ENCODE measurements at places on chromosomes 13 and 19. TPM values are rescaled to one million over a fixed set of nuclear protein-coding genes. Genes with fewer than 3 reads are reported as not detected.
A peak's percentile ranks its signal among the peaks of the same experiment; 100 is the strongest.

FPR3 gene
- not detected for total RNA-seq

ZNF681 gene
- total RNA-seq, result 1.2 TPM

SHISA7 gene
- total RNA-seq, result not detected

- DNase-seq, result no peak
Observed at GRCh38 chr13:97658556-97658955, 224.6 kb downstream of the RAP2A start.

GRCh38 chr13:99191900-99192399, 8.7 kb upstream of the UBAC2 start:
- peak; percentile 4 for DNase-seq

CASP14 gene
- total RNA-seq, result not detected

DNA sequence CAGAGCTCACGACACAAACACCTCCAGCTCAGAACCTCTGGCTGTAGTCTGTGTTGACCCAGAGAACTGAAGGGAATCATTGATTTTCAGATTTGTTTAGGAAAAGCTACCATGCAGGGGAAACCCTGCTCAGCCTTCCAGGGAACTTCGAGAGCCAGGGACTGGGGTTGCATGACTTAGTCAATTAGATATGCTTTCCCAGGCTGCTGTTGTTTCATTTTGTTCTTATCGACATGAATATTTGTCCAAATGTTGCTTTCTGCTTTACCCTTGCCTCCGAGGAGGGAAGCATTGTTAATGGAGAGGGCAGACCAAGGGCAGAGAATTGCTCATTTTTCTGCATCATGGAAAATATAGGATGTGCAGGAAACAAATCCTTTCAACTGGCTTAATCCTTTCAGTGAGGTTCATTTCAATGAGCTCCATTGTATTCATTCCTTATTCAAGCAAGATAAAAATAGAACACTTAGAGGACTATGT, 82.5 kb downstream of the KLF5 start:
- DNase-seq, result no peak

DNA sequence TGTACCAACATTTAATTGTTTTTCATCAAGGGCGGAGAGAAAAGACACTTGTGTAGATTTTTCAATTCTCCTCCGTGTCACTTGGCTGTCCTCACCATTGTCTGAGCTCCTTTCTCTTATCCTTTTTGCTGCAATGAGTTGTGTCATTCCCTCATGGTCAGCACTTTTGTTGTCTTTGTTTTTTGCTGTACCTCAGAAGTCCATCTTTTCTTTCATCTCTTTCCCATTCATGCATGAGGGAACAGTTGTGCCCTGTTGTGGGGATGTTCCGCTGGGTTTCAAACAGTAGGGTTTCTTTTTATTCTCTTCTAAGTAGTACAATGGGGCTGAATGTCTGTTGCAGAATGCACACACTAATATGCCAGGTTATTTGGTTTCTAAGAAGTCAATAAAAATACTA, 222.6 kb downstream of the TM9SF2 start:
- no peak for DNase-seq

MUC16 gene
- not detected for total RNA-seq

CDC42EP5 gene
- total RNA-seq, result 45.9 TPM

- DNase-seq, result peak; percentile 78
Observed at GRCh38 chr19:55160128-55160985, 2.8 kb upstream of the TNNI3 start.

CYP2A7 gene
- not detected for total RNA-seq

GRCh38 chr13:37457612-37458011, 141.0 kb downstream of the POSTN start:
- DNase-seq, result peak; percentile 20

FREM2 gene
- not detected for total RNA-seq

DNA sequence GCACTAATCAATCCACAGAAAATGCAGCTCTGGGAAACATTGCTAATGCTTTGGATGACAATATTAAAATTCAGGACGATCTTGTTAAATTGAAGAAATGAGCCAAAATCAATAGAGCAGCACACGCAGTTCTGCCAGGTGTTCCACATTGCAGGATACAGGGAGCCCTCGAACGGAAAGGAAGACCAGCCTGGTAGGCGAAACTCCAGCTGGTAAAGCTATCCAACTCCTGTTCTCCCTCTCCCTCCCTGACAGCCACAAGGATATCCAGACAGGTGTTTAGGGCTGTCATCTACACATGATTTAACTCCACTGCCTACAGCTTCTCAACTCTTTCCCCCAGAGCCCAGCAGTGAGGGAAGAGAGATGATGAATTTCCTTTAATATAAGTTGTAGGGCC, 67.7 kb downstream of the EPSTI1 start:
- DNase-seq, result no peak

TTYH1 gene
- not detected for total RNA-seq

GRCh38 chr13:68982961-68983619, 1124.5 kb upstream of the ATXN8OS start:
- no peak for DNase-seq

- peak; percentile 40 for DNase-seq
Observed at GRCh38 chr13:57624565-57625435, 6.7 kb upstream of the PCDH17 start.

KDELR1 gene
- 419 TPM for total RNA-seq

ADGRE2 gene
- not detected for total RNA-seq

- no peak for DNase-seq
Observed at GRCh38 chr13:33730147-33730546, 87.8 kb upstream of the RFC3 start.

DNA sequence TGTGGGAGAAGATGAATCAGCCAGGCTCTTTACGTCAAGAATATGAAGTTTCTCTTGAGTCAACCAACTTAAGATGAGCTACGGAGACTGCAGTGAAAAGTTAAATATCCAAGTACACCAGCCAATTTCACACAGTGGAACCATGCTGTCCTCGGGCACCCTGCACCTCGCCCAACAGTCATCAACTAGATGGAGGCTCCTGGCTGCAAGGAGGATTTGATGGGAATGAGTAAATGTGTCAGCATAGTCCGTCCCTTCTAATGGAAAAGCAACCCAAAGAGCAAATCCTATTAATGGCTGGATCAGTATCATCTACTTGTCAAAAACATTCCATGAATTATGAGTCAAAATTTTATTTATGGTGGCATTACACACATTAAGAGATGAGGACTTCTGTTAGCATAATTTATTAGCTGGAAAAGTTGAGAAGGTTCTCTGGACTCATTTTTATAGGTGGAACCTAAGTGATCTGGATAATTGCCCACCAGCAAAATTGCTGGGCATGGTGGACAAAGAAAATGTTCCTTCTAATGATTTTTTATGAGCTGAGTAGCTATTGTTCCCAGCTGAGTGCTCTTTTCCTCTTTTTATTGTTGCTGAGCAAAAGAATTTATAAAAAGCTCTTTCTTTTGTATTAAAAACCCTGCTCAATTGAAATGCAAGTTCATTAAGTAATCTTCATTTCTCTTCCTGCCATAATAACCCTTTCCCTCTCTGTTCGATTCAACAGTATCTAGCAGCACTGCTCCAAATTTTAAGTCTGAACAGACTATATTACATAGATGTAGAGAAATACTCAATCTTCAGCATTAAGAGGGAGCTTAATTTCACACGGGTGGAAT, 88.4 kb downstream of the DNAJC15 start:
- DNase-seq, result no peak

GRCh38 chr13:47437406-47437805, 540.6 kb upstream of the HTR2A start:
- DNase-seq, result peak; percentile 65

DNA sequence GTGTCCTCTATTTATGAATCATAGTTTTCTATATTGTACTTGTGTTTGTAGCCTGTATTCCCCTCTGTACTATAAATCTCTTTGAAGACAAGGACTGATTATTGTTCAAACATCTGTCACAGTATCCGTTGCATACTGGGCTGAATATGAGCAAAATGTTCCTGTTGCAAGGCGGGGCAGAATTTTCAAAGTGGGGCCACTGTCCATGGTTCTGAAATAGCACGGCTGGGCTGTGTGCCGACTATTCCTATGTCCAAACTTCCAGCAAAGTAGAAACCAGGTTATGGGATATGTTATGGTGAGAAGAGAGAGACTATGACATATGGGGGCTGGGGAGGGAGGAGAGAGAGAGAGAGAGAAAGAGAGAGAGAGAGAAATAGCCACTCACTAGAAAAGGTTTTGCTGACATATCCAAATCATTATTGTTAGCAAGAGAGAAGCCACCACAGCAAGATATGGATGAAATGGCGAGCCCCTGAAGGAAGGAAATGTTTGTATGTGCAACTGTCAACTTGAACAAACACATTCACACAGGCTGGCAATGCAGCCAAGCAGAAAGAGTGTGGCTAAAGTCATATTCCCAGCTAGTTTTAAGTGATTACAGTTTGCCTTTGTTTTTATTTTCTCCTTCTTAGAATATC, 107.0 kb upstream of the GPR12 start:
- no peak for DNase-seq

PRRG2 gene
- total RNA-seq, result 0.69 TPM

DNA sequence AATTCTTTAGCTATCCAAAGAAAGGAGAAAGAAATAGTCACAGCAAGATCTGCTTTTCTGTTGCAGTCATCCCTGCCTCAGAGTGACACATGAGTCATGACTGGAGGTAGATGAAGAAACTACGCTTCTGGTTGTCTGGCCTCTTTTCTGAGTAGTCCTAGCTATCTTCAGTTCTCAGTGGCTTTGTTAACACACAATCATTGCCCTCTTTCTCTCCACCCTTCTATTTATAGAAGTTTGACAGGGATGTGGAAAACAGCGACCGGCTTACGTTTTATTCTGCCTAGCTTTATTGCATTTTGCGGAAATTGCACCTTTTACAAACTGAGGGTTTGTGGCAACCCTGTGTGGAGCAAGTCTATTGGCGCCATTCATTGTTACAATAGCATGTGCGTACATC, 26.7 kb downstream of the SPATA13 start:
- DNase-seq, result peak; percentile 17

- no peak for DNase-seq
Observed at GRCh38 chr13:105740739-105741138, 794.7 kb downstream of the EFNB2 start.

DNA sequence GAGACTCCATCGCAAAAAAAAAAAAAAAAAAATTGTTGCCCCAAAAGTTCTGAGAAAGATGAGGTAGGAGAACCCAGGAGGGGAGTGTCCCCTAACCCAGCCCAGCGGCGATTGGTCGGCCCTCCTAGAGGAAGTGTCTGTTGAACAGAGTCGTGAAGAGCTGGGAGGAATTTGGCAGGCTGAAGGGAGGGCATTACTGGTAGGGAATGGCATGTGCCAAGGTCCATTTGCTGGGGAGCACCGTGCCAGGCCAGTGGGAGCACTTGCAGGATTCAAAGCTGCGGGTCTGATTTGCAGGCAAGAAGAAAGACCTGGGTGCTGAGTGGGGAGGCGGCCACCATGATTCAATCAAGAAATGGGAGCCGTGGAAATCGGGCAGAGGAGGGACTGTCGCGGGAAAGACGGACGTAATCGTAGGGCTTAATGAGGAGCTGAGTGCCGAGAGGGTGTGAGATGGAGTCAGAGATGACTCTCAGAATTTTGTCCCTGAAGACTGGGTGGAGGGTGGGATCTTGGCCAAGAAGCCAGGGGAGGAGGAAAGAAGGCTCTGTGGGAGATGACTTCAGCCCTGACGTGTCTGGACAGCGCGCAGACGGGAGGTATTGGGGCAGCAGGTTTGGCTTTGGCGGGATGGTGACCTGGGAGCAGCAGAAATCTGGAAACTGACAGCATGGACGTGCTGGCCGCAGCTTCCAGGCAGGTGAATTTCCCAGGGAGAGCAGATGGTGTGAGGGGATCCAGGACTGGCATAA, 15.4 kb downstream of the CERS4 start:
- no peak for DNase-seq

EBI3 gene
- total RNA-seq, result 0.26 TPM

GRCh38 chr13:39296193-39296592, 257.9 kb downstream of the NHLRC3 start:
- no peak for DNase-seq

SIGLEC14 gene
- total RNA-seq, result not detected

GRCh38 chr19:55546011-55546410, 668 bp upstream of the SBK3 start:
- DNase-seq, result no peak

ZNF350 gene
- total RNA-seq, result 5.1 TPM

WDFY2 gene
- total RNA-seq, result 15.7 TPM

All from HFFc6 (cell line).